ENCODE measurements at places on chromosomes 11 and 22.
A peak's percentile ranks its signal among the peaks of the same experiment; 100 is the strongest.

DNA sequence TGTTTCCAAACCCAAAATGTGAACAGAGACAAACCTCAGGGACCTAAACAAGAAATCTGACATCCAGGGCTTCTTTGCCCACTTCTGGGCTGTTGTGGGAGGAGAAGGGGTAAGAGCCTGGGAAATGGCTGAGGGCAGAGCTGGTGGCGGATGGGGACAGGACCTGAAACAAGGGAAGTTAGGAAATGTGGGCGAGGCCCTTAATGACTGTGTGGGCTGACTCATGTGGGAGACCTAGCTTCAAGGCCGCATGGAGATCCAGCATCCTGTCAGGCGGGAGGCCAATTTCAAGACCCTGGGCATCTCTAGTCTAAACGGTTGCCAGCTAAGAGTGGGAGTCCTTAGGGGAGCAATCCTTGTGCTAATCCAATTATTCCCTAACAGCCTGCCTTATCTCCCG is 2.1 kb upstream of the OAF start:
- H3K4me1 ChIP-seq: peaks cover 11% of the 10 kb centered on the region
- no peak for DNase-seq
- peaks cover 30% of the 10 kb centered on the region for H3K27me3 ChIP-seq
- no peaks in the 10 kb centered on the region for H3K36me3 ChIP-seq

GRCh38 chr22:42595434-42595833 is 19.2 kb downstream of the POLDIP3 start:
- H3K27ac ChIP-seq: peak overlapping the region; percentile 3
- no peaks in the 10 kb centered on the region for H3K4me1 ChIP-seq
- H3K4me3 ChIP-seq: no peak overlapping the region
- H3K27me3 ChIP-seq: no peaks in the 10 kb centered on the region
- H3K36me3 ChIP-seq: peaks cover 60% of the 10 kb centered on the region

DNA sequence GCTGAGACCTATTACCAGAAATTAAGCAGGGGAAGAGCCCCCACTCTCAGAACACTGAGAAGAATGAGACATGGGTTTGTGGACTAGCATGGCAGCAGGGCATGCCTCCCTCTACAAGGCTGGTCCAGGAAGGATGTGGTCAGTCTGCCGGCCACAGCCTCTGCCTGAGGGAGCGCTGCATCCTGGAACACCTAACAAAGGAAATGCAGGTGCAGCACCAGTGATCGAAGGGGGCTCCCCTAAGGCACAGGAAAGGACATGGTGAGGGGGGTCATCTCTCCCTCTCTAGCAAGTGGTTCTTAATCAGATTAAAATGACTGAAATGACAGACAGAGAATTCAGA is 40.6 kb upstream of the ARL14EP start:
- no peaks in the 10 kb centered on the region for H3K27me3 ChIP-seq
- DNase-seq: peak; percentile 47
- no peak overlapping the region for H3K4me3 ChIP-seq
- H3K36me3 ChIP-seq: no peaks in the 10 kb centered on the region
- peaks cover 17% of the 10 kb centered on the region for H3K4me1 ChIP-seq
- H3K27ac ChIP-seq: peak overlapping the region; percentile 21

DNA sequence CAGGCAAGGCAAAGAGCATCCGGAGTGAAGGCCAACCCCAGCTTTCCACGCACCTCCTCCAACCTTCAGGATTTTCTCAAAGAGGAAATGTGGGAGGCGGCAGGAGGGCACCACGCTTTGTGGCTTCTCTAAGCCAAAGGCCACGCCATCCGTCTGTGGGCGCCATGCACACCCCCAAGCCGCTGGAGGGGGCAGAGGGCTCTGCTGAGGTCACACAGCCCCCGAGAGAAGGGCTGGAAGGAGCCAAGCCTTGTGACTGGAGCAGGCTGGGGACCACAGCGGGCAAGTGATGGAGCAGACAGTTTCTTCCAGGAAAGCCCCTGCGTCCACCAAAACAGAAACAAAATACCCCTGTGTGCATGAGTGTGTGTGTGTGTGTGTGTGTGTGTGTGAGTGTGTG is 527.4 kb downstream of the BRD1 start:
- no peak overlapping the region for H3K27ac ChIP-seq
- H3K36me3 ChIP-seq: no peaks in the 10 kb centered on the region
- no peaks in the 10 kb centered on the region for H3K4me1 ChIP-seq
- H3K4me3 ChIP-seq: no peak overlapping the region
- DNase-seq: no peak

- no peaks in the 10 kb centered on the region for H3K4me1 ChIP-seq
- no peak within 1 kb of the TSS for H3K4me3 ChIP-seq
- DNase-seq: no peak
- H3K36me3 ChIP-seq: no peaks in the 10 kb centered on the region
- H3K27ac ChIP-seq: no peak within 1 kb of the TSS
- peaks cover 34% of the 10 kb centered on the region for H3K27me3 ChIP-seq
Observed at GRCh38 chr11:133531971-133532651, at the start of gene OPCML. TSS of gene OPCML (minus strand) at chr11:133532501.

GRCh38 chr22:21044931-21045584 is 688 bp upstream of the LRRC74B start:
- DNase-seq: peak; percentile 27
- peaks cover 15% of the 10 kb centered on the region for H3K27me3 ChIP-seq
- peaks cover 23% of the 10 kb centered on the region for H3K4me1 ChIP-seq
- H3K27ac ChIP-seq: no peak overlapping the region
- H3K4me3 ChIP-seq: peak overlapping the region; percentile 50

DNA sequence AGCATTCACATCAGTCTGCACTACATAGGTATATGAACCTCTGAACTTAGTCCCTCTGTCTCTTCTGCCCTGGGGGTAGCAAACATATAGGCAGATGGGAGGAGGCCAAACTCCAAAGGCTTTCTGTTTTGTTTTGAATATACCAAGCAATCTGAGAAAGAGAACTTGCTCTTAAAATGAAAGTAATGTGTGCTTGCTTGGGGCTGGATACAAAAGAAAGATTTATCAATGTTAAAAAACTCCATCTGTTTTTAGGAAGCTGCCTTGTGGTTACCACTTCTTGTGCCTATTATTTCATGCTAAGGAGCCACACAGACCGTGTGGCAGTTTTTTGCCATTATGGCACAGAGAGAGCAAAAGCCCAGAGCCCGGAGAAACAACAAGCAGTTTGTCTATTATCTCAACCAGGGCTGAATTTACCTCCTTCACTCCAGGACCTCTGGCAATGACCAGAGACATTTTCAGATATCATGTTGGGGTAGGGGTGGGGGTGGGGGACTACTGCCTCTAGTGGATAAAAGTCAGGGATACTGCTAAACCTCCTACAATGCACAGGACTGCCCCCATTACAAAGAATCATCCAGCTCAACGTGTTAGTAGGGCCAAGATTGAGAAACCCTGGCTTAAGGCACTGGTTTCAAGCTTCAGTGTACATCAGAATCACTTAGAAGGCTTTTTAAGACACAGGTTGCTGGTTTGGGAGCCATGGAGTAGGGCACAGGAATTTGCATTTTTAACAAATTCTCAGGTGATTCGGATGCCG is 124.2 kb downstream of the APIP start:
- H3K36me3 ChIP-seq: no peaks in the 10 kb centered on the region
- peaks cover 12% of the 10 kb centered on the region for H3K27me3 ChIP-seq
- H3K4me3 ChIP-seq: no peak overlapping the region
- H3K27ac ChIP-seq: no peak overlapping the region

- H3K4me1 ChIP-seq: no peaks in the 10 kb centered on the region
- H3K27ac ChIP-seq: no peak overlapping the region
- no peaks in the 10 kb centered on the region for H3K36me3 ChIP-seq
- no peaks in the 10 kb centered on the region for H3K27me3 ChIP-seq
Observed at GRCh38 chr11:77170107-77170506, 42.1 kb downstream of the MYO7A start.

DNA sequence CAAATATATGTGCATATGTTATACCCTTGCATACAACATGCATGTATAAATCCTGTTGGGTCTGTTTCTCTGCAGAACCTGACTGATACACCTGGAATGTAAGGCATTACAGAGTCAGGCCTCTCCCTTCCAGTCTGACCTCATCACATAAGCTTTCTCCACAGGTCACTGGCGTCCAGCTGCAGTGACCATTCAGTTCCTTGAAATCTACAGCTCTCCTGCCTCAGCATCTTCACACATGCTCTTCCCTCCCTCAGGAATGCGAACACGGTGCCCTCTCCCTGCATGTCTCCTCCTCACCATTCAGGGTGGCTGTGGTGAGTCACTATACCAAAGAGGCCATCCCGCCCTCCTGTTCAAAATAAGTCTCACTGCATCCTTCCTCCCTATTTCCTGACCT is 657.8 kb upstream of the B3GAT1 start:
- H3K36me3 ChIP-seq: no peaks in the 10 kb centered on the region
- no peaks in the 10 kb centered on the region for H3K4me1 ChIP-seq
- no peak overlapping the region for H3K4me3 ChIP-seq
- H3K27ac ChIP-seq: no peak overlapping the region
- DNase-seq: no peak

- no peak overlapping the region for H3K27ac ChIP-seq
- no peak overlapping the region for H3K4me3 ChIP-seq
- DNase-seq: no peak
- H3K27me3 ChIP-seq: peaks cover 3% of the 10 kb centered on the region
- H3K36me3 ChIP-seq: no peaks in the 10 kb centered on the region
- H3K4me1 ChIP-seq: peaks cover 5% of the 10 kb centered on the region
Observed at GRCh38 chr11:69512136-69512535, 30.7 kb downstream of the LINC01488 start.

DNA sequence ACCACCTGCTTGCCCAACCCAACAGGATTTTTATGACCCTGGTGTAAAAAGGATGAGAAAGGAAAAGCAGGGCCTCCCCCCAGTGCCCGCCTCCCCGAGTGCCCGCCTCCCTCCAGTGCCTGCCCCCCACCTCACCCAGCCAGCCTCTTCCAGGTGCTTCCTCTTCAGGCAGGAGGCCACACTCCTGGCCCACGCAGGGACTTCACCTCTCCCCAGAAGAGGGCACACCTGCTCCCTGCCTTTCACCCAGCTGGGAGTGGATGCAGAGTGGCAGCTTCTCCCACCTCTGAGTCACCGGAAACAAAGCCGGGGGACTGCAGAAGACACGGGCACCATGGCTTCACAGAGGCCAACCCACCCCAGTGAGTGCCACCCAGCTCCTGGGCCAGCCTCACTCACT is 16.1 kb downstream of the CPT1A start:
- no peaks in the 10 kb centered on the region for H3K36me3 ChIP-seq
- DNase-seq: peak; percentile 66
- H3K27ac ChIP-seq: peak overlapping the region; percentile 55

DNA sequence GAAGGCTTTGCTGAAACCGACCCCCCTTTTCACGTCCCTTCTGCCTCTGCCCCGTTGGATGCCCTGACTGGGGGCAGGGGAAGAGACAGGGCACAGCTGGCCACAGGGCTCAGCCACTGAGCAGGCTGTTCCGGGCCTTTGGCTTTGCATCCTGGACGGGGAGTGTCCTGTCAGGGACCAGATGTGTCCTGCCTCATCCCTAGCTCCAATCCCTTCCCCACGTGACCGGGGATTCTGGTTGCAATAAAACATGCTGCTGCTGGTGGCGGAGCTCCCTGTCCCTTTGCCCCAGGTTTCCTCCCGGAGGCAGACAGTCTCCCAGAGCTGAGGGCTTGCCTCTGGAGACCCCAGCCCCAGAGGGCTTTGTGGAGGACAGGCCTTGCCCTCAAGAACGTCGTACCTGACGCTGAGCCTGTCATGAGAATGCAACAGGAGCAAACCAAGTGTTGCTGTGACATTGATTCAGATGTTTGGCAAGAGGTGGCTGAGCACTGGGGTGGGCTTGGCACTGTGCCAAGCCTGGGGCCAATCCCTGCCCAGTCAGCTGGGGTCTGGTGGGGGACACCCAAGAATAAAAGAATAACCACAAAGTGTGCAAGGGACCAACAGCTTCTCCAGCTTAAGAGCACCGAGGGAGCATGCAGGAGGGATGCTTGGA is 7.3 kb downstream of the CDC42EP2 start:
- no peaks in the 10 kb centered on the region for H3K36me3 ChIP-seq
- H3K27me3 ChIP-seq: peaks cover 2% of the 10 kb centered on the region

DNA sequence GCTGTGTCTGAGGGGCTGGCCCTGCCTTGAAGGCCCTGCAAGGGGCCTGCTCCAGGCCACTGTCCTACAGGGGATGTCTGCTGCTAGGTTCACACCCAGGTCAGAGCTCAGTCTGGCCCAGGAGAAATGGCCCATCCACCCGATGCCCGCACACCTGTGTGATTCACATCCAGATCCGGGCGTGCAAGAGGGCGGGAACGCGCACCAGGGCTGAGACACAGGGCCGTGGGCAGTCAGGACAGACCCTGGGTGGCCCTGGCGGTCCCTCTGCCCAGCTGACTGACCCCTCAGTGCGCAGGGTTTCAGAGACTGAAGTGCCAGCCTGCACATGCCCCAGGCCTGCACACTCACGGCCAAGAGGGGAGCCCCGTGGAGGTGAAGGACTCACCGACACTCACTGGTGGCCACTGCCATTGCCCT is 7.4 kb downstream of the TOLLIP start:
- H3K4me3 ChIP-seq: no peak overlapping the region
- H3K36me3 ChIP-seq: peaks cover 1% of the 10 kb centered on the region
- H3K27ac ChIP-seq: no peak overlapping the region
- H3K27me3 ChIP-seq: no peaks in the 10 kb centered on the region

GRCh38 chr22:48576333-48577013 is 1251.2 kb downstream of the BRD1 start:
- peak; percentile 39 for DNase-seq
- H3K4me1 ChIP-seq: no peaks in the 10 kb centered on the region
- H3K4me3 ChIP-seq: no peak overlapping the region
- peaks cover 4% of the 10 kb centered on the region for H3K36me3 ChIP-seq

DNA sequence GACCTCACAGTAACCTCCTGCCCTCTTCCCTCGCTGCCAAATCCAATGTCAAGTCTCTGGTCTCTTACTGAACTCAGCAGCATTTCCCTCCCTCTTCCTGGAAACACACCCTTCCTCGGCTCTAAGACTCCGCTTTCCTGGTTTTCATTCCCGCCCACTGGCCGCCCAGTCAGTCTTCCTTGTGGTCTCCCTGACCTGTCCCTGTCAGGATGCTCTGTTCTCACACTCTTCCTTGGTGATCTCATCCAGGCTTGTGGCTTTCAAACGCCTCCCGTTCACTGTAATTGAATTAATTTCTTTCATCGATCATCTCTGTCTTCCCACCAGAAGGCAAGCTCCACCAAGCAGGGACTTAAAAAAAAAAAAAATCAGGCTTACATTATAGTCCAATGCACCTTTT is 33.5 kb downstream of the MYO18B start:
- no peak overlapping the region for H3K4me3 ChIP-seq
- H3K27ac ChIP-seq: no peak overlapping the region
- H3K27me3 ChIP-seq: peaks cover 2% of the 10 kb centered on the region
- H3K36me3 ChIP-seq: no peaks in the 10 kb centered on the region
- no peak for DNase-seq

DNA sequence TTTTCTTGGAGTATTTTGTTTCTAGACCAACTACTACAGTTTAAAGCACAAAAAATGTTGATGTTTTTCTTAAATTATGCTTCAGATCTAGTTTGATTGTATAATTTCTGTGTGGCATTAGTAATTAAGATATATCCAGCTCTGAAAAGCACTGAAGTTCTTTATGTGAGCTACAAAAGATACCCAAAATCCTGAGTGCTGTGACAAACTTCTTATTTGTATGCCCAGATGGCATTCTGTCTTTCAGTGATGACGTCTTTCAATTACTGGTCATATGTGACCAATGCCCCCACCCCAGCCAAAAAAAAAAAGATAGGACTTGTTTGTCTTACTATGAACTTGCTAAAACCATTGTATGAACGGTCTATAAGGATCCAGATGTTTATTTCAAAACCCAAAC is 51.3 kb downstream of the BIRC2 start:
- H3K36me3 ChIP-seq: peaks cover 49% of the 10 kb centered on the region
- H3K4me1 ChIP-seq: peaks cover 50% of the 10 kb centered on the region
- H3K27ac ChIP-seq: no peak overlapping the region
- H3K27me3 ChIP-seq: no peaks in the 10 kb centered on the region
- DNase-seq: no peak
- no peak overlapping the region for H3K4me3 ChIP-seq

All from activated CD4-positive, alpha-beta T cell treated with anti-CD3 and anti-CD28 coated beads for 36 hours (primary cell).